ENCODE measurements at places on chromosomes 4 and X. TPM values are rescaled to one million over a fixed set of nuclear protein-coding genes. Genes with fewer than 3 reads are reported as not detected.

ADAM29 gene
- total RNA-seq, result 0.41 TPM

TBC1D9 gene
- 68.1 TPM for total RNA-seq

CLGN gene
- total RNA-seq, result 4.5 TPM

PDLIM3 gene
- 14.3 TPM for total RNA-seq

ARMCX6 gene
- total RNA-seq, result 24.1 TPM

RBMXL3 gene
- total RNA-seq, result not detected

BEND2 gene
- total RNA-seq, result not detected

PAGE5 gene
- total RNA-seq, result not detected

PRR32 gene
- total RNA-seq, result not detected

- DNase-seq, result no peak
These were observed 3.4 kb downstream of the TEX13B start for GRCh38 chrX:107978707-107979307.

DNA sequence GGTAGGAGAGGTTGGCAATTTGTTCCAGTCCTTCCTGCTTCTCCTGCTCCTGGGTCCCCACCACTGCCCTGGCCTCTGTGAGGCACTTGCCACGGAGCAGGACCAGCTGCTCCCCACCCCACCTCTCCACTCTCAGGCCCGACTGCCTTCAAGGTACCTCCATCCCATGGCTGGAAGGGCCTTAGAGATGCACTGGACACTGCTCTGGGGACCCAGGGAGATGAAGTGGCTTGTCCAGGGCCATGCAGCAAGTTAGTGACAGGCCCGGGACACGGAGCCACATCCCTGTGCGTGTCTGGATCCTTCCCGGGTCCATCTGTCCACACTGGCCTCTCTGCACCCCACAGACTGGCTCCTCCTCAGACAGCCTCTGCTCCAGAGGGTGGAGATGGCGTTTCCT, 105.3 kb downstream of the CPZ start:
- no peak for DNase-seq

- DNase-seq, result no peak
These were observed 2.7 kb downstream of the GSX2 start for GRCh38 chr4:54102531-54103106.

DNA sequence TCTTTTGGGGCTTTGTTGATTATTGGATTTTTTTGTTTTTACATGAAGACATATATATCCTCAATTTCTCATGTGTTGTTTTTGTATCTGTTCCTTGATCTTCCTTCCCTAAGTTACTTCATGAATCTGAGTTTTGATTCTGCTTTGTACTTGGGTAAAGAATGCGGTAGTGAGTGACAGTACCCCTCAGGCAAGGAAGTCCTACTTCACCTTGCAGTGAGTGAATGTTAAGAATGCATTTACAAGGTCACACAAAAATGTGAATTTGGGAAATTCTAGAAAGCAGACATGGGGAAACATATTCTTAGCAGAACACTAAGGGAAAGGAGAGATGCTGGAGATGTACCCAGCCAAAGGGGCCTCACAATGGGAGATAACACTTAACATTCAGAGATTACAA, 373.1 kb upstream of the LCORL start:
- DNase-seq, result no peak

- DNase-seq, result no peak
These were observed 89.5 kb downstream of the AASDH start for GRCh38 chr4:56297776-56298175.

DNA sequence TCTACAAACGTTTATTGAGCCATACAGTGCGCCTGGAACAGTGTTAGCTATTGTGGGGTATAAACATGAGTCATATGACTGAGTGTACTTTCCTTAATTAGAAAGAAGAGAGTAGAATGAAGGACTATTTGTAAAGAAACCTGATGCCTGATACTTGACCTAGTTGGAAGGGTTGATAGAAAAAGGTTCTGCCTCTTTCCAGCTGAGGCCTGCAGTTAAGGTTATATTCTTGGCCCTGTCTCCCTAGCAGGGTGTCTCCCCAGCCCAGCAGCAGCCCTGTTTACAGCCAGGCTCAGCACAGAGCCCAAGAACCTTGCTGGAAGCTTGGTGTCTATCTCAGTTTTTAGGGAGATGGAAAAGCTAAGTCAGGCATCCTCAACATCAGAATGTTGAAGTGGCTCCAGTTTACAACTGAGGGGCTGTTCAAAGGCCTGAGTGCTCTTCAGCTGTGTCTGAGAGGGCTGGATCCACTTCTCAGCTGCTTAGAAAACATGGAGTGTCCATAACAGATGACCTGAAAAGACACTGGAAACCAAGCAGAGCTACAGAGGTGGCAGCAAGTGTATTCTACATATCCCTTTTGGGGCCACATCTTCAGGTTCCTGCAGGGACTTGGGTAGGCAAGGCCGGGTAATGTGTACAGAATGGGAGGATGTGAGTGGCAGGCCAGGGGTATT, 21.6 kb downstream of the NYX start:
- DNase-seq, result no peak

DNA sequence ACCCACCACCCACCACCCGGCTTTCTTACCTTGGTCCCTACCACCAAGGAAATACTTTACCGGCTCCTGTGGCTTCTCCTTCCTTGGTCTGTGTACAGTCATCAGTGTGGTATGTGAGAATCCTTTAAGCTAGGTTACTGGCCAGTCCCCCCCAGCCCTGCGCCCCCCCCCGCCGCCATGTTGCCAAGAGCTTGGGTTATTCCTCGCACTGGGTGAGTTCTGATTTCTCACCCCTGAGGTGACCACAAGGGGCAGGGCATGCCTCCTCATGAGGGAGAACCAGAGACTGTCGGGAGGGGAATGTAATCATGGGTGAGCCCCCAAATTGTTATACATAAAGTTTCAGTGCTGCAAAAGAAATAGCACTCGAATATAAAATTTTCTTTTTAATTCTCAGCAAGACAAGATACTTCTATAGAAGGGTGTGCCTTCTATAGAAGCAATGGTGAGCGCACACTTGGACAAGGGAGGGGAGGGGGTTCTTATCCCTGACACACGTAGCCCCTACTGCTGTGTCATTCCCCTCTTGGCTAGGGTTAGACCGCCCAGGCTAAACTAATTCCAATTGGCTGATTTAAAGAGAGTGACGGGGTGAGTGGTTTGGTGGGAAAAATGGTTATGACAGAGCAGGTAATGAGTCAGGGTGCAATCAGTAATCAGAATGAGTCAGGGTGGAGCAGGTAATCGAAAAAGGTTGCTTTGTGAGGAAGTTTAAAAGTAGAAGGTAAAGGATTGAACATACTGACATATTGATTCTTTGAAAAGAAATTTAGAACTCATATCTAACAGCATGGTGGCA, 133.2 kb downstream of the KDM6A start:
- DNase-seq, result no peak

DNA sequence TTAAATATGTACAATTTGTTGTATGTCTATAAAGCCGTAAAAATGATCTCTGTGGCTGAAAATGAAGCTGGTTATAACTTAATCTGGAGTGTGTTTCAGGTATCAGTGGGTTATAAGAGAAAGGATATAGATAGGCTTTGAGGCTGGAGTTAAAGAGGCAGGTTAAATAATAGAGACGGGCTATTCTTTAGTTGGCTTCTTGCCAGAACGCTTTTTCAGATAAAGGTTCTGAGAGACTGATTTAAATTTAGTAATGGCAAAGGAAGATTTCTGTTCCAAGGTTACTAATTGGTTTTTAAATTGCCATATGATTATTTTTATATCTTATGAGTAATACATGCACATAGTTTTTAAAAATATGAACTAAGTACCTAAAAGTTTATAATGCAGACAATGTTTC, 117.4 kb downstream of the AWAT2 start:
- DNase-seq, result no peak

DNA sequence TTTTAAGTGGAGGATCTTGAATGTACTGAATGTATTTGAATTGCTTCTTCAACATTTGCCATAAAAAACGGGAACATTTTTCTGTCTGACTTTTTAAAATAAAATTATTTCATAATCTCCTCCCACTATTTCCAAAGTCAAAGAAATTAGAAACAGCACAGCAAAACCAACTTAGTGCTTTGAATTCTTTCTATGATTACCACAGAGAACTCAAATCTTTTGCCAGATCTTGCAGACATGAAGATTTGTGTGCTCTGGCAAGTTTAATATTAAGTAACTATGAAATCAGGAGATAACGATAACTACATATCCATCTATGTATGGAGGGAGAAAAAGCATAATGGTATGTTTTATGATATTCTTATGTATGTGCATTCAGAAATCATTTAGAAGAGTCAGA, 982.2 kb downstream of the PCDH7 start:
- DNase-seq, result no peak

GRCh38 chr4:24394041-24394440, 190.3 kb downstream of the DHX15 start:
- no peak for DNase-seq

GRCh38 chr4:161247831-161248230, 916.0 kb downstream of the FSTL5 start:
- DNase-seq, result no peak

GRCh38 chr4:81021981-81022380, 8.5 kb upstream of the BMP3 start:
- no peak for DNase-seq

GRCh38 chr4:141158219-141158618, 24.9 kb upstream of the RNF150 start:
- no peak for DNase-seq

- DNase-seq, result no peak
These were observed 81.8 kb downstream of the TRIML1 start for GRCh38 chr4:188221090-188221489.

DNA sequence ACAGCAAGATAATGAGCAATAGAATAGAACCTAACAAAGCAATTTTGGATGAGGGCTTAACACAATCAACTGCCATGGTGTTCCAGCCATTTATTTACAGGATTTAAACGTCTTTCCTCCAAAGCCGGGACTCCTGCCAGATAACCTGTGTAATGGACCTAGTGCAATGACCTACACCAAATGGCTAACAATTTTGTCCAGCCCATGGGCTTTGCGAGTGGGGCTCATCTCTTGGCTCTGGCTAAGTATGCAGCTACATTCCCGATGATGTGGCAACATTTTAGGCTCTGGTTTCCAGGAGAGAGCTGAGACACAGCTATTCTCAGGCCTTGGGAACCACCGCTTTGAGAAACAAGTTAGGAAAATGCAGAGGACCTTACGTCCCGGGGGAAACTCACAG, 822.3 kb upstream of the FTHL17 start:
- DNase-seq, result no peak

GRCh38 chr4:183175631-183176232, 76.7 kb downstream of the WWC2 start:
- DNase-seq, result no peak

DNA sequence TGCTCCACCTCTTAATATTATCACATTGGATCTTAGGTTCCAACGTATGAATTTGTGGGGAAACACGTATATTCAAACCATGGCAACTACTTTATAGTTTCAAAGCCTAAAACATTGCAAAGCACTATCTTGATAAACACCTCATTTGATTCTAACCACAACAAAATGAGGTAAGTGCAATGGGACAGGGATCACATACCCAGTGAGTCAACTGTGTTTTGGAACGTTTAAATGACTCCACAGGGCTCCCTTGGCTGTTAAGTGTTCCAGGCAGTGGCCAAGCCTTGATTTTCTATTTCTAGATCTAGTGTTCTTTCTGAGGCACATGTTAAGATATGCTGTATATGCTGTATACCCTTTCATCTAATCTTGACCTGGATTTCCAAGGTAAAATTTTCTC, 54.5 kb upstream of the C1QTNF7 start:
- no peak for DNase-seq

DNA sequence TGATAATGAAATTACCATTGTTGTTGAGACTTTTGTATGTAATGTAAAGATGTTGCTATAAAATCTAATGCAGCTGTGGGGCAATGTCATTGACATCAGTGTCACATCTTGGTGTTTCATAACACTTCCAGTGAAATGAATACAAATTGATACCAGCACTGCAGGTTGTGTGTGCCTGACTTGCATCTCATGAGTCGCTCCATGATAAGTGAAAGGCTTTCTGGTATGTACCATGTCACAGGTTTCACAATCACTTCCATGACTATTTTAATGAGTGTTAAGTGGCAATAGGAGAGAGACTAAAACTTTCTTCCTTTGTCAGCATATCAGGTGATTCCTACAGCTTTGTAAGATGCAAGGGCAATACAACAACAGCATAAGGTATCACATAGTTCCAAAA, 94.4 kb downstream of the ABCB7 start:
- no peak for DNase-seq

- no peak for DNase-seq
These were observed 2399.8 kb upstream of the TENM3 start for GRCh38 chr4:179843370-179843769.

DNA sequence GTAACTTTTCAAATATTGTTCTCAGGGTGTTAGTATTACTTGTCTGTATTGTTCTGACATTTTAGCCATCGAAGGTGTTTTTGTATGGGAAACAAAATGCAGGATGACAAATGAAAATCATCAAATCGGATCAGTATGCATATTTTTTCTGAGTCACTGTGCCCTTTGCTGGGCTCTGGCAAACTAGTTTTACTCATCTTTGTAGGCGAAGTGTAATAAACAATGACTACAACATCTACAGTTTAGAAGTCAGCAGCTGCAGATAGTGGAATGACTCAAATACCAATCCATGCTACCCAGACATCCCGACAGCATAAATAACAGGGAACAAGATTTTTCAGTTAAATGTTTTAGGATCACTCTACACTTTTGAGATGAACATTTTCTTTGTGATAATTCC, 557.3 kb upstream of the TENM3 start:
- no peak for DNase-seq

DNA sequence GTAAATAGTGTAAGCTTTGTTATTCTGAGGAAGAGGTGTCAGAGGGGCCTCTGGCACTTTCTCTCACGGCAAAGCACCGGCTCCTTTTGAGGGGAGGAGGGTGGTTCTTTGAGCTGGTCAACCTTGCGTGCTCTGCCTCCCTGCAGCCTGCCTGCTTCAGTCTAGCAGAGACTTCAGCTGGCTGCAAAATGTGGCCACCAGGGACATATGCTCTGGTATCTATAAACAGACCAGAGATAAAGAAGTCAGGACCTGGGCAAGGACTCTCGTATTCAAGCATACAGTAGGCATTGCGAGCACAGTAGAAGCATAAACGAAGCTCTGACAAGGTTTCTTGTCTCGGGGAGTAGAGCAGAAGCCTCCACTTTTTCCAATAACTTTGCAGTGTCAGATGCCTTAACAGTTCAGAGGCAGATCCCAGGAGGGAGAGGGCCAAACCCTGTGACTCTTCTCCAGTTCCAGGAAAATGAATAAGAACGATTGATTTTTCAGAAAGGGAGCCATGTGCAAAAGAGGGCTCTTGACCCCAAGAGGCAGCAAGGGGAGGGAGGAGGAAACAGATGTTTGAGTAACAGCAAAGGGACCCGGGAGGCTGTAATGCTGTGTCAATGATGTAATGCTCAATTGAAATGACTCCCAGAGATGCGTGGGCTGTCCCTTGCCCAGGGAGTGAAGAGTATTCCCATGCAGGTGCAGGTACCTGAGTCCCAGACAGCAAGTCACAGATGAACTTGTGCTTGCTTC, 57.9 kb upstream of the TEX13D start:
- no peak for DNase-seq

- no peak for DNase-seq
These were observed 27.2 kb downstream of the PLS3 start for GRCh38 chrX:115588179-115588578.

All from frontal cortex (tissue), 4 donors.